ENCODE measurements at places on chromosomes 1 and 21.

- no peak for DNase-seq
Measured at GRCh38 chr1:175232335-175232734, 39.8 kb upstream of the KIAA0040 start.

DNA sequence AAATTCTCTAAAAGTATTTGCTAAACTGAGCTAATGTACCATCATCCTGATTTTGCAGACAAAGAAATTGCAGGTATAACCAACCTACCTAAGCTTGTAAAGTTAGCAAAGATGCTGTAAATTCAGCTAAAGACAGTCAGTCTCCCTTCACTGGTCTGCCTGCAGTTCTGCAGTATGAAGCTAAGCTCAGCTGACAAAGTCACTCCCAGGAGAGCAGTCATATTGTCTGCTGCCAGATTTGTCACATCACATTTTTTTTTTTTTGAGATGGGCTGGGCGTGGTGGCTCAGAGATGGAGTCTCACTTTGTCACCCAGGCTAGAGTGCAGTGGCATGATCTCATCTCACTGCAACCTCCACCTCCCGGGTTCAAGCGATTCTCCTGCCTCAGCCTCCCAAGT lies 8.9 kb upstream of the CMPK1 start:
- peak; percentile 80 for DNase-seq

GRCh38 chr1:200029822-200030152 lies 2.3 kb downstream of the NR5A2 start:
- DNase-seq: no peak

DNA sequence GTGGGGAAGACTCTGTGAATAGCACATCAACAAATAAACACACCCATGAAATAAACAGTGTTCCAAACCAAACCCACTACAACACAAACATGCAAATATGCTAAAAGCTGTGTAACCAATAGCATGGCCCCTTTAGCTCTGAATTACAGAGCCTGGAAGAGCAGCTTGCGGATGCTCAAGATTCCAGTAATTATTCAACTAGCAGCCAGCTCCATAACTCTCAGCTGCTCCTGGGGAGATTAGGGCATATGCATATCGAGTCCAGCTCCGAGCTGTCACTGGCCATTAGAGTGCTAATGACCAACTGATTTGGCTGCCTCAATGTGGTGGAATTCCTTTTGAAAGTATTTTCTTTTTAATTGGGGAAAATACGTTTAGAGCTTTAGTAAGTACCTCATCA lies 207.1 kb downstream of the HHAT start:
- no peak for DNase-seq

DNA sequence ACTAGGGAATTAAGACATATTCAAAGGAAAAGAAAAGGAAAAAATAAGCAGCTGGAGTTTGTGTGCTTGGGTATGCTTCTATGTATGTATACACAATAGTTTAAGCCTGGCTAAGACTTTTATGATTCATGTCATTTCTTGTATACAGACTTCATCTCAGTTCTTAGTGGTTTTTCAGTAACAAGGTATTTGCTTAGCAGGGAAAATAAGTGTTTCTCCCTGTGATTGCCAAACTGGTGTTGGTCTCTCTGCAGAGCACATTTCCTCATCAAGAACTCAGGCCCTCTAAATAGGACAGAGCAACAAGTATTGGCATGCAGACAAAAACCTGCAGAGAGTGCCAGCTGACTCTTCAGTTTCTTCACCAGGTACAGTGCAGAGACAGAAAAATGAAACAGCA lies 484.4 kb upstream of the ZRANB2 start:
- DNase-seq: no peak

- DNase-seq: peak; percentile 89
Measured at GRCh38 chr1:204941421-204942338, 71.0 kb downstream of the NFASC start.

- no peak for DNase-seq
Measured at GRCh38 chr1:71294178-71294577, 213.3 kb upstream of the ZRANB2 start.

- peak; percentile 66 for DNase-seq
Measured at GRCh38 chr1:26705788-26706311, 10.0 kb downstream of the ARID1A start.

- no peak for DNase-seq
Measured at GRCh38 chr1:25622531-25622930, 5.9 kb downstream of the MAN1C1 start.

- DNase-seq: no peak
Measured at GRCh38 chr1:208874915-208875314, 630.7 kb upstream of the PLXNA2 start.

DNA sequence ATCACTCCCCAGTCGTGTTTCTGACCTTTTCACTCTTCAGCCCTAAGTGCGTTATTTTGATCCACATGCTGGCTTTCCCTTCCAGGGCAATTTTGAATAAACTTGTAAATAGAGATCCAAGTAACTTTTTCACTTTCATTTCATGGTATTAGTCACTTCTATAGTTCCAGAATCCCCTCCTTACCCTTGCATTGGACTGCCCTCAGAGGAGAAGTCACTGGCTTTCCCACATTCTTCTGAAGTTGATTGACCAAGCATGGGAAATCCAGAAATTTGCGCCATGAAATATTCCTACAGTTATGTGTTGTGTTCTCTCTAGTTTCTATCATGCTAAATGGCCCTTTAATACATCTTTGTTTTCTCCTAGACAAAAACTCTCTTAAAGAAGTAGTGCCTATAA lies 177.3 kb upstream of the GORAB start:
- no peak for DNase-seq

DNA sequence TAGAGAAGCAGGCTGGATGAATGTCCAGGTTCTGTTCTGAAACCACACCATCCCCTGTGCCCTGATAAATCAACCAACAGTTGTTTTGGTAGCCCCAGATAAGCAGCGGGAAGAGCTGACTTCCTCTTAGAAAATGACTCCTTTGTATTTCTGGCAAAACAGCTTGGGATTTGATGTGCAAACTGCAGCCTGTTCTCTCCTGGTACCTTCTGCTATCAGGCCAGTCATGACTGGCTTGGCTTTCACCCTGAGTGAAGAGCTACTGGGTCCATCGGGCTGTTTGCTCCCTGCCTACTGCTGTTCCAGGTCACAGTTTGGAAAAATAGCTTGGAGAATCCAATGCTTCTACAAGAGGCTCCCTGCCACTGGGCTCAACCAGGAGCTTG lies 116.8 kb downstream of the DTL start:
- no peak for DNase-seq

DNA sequence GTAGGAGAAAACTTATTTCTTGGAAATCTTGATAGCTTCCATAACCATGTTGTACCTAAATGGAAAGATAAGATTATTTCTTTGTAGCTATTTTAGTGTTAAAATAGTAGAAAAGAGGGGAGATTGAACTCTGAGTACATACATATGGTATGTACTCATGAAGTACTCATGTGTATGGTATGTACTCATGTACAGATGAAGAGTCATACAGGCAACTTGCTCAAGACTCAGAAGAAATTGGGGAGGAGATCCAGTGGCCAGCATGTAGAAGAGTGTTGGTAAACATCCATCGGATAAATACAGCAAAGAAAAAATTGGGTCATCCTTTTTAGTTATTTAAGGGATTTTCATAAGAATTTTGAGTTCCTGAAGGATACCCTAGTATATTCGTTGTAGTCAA lies 29.0 kb downstream of the MDM4 start:
- no peak for DNase-seq
